ENCODE measurements at places on chromosomes 4 and X.

GRCh38 chrX:154987940-154988339, 34.6 kb downstream of the F8 start:
- DNase-seq: no peak

GRCh38 chr4:158285429-158286216, 75.3 kb downstream of the TMEM144 start:
- DNase-seq: no peak

DNA sequence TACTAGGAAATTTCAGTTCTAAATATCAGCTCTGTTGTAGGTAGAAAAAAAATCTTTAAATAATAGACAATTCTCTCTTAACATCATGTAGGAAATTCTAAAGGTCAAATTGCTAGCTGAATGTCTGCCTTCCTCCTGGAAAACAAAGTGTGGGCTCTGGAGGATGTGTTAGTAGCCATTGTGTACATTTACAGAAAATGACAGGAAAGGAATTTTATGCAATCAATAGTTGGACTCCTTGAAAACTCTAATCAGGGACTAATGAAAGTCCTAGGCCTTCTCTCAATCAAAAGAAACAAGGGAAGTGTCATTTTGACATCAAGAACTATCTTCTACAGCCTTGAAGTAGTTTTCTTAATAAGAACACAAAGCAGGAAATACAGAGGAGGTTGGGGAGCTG, 174.6 kb downstream of the ANKRD50 start:
- DNase-seq: no peak

GRCh38 chr4:5399124-5399523, 309.2 kb downstream of the EVC2 start:
- DNase-seq: no peak

DNA sequence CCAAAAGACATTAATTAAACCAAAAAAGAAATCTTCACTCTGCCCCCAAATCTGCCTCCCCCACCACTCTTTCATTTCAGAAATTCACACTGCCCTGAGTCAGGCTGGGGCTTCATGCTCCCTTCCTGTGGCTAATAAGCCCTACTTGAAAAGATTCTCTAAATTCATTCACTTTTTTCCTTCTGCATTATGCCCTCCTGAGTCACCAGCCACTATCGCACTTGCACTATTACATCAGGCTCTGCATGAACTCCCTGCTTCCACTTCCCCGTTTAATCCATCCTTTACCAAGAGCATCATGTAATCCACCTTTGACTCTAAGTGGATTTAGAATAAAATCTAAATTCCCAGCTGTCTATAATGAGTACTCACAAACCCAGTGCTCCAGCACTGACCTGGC, 295.4 kb upstream of the KLF3 start:
- no peak for DNase-seq

DNA sequence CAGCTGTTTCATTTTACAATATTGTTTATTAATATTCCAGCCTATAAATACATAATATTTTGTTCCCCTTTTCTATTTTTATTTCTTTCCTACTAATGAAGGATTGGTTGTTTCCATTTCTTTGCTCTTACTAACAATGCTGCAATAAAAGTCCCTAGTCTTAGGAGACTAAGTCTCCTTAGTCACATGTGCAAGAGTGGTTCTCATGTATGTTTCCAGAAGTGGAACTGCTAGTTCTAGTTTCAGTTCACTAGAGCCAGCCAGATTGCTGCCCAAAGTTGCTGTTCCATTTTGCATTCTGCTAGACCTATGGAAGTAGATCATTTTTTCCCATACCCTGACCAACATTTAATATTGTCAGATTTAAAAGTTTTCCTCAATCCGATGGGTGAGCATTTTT, 44.3 kb downstream of the CNGA1 start:
- no peak for DNase-seq

- DNase-seq: no peak
These were observed 72.8 kb upstream of the BEND4 start for GRCh38 chr4:42225286-42225685.

DNA sequence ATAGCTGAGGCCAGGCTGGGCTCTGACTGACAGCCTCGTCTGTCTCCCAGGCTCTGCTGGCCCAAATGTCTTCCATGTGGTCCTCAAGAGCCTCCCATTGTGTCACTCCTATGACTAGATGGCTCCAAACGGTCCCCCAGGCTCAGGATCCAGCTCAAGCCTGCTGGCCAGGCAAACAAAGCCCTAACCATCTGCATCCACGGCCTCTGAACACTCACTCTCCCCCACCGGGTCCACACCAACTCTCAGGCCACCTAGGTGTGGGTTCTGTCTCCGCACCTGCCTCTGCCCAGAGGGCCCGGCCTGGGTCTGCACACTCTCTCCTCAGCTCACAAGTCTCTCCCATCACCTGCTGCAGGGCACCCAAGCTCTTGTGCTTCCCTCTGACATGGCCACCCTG, 52.9 kb downstream of the JAKMIP1 start:
- DNase-seq: no peak

DNA sequence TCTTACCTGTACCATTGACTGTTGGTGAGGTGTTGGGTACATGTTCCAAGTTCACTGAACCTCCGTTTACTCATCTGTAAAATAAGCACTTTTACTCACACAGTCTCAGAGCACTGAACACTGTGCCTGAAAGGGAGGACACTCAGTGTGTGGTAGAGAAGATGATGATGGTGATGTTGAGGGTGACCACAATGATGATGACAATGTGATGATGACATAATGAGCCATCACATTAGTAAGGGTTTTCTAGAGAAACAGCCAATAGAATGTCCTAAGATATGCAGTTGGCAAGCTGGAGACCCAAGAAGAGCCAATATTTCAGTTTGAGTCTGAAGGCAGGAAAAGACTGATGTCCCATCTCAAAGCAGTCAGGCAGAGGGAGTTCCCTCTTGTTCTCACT, 315.4 kb upstream of the IGFBP7 start:
- no peak for DNase-seq

DNA sequence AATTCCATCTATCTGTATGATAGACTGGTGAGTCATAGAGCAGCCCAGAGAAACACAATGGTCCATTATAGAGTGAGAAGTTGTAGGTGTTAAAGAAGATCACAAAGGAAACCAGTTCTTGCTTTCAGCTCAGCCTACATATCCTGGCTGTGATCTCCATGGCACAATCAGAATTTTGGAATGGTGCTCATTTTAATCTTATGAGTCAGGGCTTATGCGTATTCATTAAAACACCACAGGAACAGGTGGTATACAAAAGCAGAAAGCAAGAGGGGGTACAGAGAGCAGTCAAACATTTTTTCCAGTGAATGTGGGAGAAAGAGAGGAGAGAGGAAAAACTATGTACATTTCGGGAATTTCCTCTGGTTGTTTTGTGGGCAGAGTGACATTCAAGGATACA, 126.9 kb downstream of the MFAP3L start:
- DNase-seq: no peak

DNA sequence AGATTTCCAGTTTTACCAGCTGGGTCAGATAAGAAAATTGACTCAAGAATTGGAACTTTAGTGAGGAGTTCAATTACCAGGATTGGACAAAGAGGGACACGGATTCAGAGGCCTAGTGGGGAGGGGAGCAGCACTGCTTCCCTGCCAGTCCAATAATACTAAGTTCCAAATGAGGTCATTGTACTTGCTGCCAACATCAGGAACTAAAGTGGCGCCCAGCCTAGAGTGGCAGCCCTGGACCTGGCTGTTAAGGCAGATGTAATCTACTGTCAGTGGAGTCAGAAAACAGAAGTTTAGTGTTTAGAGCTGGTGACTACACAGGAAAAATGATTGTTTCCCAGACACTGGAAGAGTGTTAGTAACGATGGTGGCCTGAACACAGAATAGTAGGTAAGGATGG, 42.7 kb upstream of the RAPGEF2 start:
- DNase-seq: no peak

- DNase-seq: no peak
These were observed 67.1 kb downstream of the ATXN3L start for GRCh38 chrX:13252726-13253125.

GRCh38 chr4:10521424-10521823, 64.2 kb upstream of the ZNF518B start:
- no peak for DNase-seq

GRCh38 chrX:74514384-74514783, 93.1 kb downstream of the SLC16A2 start:
- no peak for DNase-seq

All from activated CD4-positive, alpha-beta T cell treated with anti-CD3 and anti-CD28 coated beads, Interleukin-2, amount 50 U/mL, for 48 hours (primary cell).